ENCODE measurements at places on chromosomes 5 and 9.

DNA sequence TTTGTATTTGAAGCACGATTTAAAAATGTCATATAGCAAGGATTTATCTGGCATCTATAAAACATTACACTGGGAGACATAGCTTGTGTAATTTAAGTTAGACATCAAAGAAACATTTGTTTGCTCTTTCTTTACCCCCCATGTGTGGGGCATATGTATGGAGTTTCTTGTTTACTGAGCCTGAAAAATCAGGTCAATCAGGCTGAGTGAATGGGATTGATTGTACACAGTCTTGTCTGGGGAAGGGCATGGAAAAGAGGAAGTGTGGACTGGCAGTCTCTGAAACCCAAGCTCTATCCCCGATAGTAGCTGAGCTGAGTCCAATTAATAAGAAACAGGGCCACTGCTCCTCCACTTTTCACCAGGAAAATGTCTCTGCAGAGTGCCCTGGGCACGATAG lies 49.4 kb downstream of the SLC46A2 start:
- no peak for DNase-seq

DNA sequence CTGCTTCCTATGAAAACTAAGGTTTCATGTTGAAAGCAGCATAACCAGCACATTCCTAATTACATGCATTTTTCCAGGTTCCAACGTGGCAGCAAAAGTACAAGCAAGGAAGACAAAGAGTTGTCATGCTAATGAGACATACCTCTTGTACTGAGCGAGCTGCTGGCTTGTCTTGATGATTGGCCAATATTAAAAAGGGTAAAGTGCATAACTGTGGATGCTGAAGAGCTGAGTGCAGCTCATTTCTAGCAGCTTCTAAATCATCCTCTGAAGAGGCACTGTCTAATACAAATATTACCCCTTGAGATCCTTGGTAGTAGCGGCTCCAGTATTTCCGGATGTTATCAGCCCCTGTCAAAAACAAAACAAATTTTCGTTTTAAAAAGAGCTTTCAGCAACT lies 197.3 kb downstream of the ARL15 start:
- DNase-seq: no peak

- DNase-seq: no peak
Observed at GRCh38 chr5:40442346-40442745, 237.4 kb upstream of the PTGER4 start.

GRCh38 chr5:10695759-10696543 lies 65.1 kb downstream of the DAP start:
- no peak for DNase-seq

- no peak for DNase-seq
Observed at GRCh38 chr5:157295247-157295646, 29.3 kb downstream of the CYFIP2 start.

DNA sequence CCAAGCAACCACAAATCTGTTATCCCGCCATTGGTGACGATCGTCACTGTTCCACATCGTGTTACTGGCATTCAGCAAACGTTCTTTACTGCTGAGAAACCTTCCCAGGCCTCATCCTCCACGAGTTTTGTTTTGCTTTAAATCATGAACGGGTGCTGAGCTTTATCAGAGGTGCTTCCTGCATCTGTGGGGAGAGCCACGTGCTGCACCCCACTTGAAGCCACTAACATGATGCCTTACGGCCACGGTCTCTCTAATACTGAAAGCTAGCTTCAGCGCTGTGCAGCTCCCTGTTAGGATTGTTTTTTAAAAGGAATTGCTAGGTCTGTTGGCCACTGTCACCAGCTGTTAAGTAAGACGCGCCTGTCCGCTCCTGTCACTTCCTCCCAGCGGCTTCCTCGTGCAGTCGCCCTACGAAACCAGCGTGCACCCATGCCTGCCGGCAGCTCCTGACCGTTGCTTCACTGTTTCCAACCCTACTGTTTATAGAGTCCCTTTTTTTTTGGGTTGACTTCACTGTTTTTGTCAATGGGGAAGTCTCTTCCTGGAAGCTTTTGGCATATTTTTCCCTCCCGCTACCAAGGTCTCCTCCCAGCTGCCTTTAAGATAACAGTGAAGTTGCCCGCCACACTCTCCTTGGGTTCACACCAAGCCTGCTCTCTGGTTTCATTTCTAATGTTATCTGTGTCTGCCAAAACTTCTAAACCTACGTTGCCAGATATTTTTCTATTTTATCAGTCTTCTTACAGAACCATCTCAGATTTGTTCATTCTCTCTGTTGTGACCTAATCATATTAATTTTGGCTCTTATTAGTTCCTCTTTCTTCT lies 20.3 kb downstream of the LPCAT1 start:
- no peak for DNase-seq

- no peak for DNase-seq
Observed at GRCh38 chr5:153676406-153676805, 185.9 kb downstream of the GRIA1 start.

DNA sequence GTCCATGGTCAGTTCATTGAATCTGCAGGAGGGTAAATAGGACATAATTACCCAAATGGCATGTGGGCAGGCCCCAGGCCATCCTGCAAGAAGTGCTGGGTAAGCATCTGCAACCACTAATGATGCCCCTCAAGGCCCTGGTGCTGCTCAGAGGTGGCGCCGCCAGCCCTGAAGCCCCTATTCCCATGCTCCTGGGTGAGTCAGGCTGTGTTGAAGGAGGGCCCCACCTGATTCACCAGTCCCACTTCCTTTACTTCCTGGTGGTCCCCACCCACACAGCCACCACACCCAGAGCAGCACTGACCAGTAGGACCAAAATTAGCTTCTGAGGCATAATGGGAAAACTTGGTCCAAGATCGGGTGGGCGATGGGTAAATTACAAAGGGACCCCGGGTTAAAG lies 120.4 kb upstream of the SPRY4 start:
- DNase-seq: no peak
